ENCODE measurements at places on chromosomes 6 and 20. TPM values are rescaled to one million over a fixed set of nuclear protein-coding genes. Genes with fewer than 3 reads are reported as not detected.

ATP6V1G2 gene
- total RNA-seq: 0.93 TPM

TREM1 gene
- total RNA-seq: 0.56 TPM

RREB1 gene
- total RNA-seq: 64.4 TPM

- H3K27me3 ChIP-seq: no peaks in the 10 kb centered on the region
- DNase-seq: no peak
- H3K4me1 ChIP-seq: no peaks in the 10 kb centered on the region
- no peak overlapping the region for H3K27ac ChIP-seq
Measured at GRCh38 chr6:34817446-34817845, 25.6 kb downstream of the BLTP3A start.

DNA sequence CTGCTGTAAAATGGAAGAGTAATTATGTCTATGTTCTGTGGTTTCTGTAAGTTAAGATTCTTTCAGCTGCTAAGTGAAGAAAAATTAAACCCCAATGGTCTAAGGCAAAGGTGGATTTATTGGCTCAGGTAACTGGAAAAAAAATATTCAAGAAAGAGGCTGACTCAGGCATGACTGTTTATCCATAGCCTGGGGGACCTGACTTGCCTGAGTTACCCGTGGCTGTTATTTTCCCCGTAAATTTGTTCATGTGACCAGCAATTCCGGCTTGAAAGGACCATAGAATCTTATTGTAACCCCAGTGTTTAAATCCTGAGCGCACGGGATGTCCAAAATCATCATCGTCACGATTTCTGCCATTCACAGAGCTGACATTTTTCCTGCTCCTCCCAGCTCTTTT lies 32.3 kb upstream of the SULF2 start:
- H3K4me3 ChIP-seq: no peak overlapping the region
- no peaks in the 10 kb centered on the region for H3K27me3 ChIP-seq
- H3K36me3 ChIP-seq: no peaks in the 10 kb centered on the region
- H3K4me1 ChIP-seq: no peaks in the 10 kb centered on the region

DNA sequence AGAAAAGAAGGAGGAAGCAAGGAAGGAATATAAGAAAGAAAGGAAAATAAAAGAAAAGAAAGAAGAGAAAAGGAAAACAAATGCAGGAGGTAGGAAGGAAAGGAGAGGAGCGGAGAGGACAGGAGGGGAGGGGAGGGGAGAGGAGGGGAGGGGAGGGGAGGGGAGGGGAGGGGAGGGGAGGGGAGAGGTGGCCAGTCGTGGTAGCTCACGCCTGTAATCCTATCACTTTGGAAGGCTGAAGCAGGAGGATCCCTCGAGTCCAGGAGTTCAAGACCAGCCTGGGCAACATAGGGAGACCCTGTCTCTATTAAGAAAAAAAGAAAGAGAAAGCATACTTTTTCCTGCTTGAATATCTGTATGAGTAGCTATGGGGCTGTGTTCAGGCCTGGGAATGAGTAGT lies 46.4 kb upstream of the GCM1 start:
- DNase-seq: no peak
- H3K4me3 ChIP-seq: no peak overlapping the region
- H3K27ac ChIP-seq: no peak overlapping the region
- H3K27me3 ChIP-seq: no peaks in the 10 kb centered on the region

- H3K27ac ChIP-seq: no peak overlapping the region
- peaks cover 2% of the 10 kb centered on the region for H3K4me1 ChIP-seq
- H3K36me3 ChIP-seq: no peaks in the 10 kb centered on the region
- no peak overlapping the region for H3K4me3 ChIP-seq
- no peak for DNase-seq
Measured at GRCh38 chr6:12148841-12149240, 136.7 kb downstream of the HIVEP1 start.

GRCh38 chr20:48090784-48091183 lies 305.5 kb upstream of the SULF2 start:
- H3K27me3 ChIP-seq: no peaks in the 10 kb centered on the region
- no peak overlapping the region for H3K4me3 ChIP-seq
- H3K36me3 ChIP-seq: no peaks in the 10 kb centered on the region
- no peak for DNase-seq

GRCh38 chr6:117681162-117681741 lies 6.0 kb downstream of the NUS1 start:
- H3K27me3 ChIP-seq: no peaks in the 10 kb centered on the region
- H3K4me1 ChIP-seq: peaks cover 2% of the 10 kb centered on the region
- no peak overlapping the region for H3K4me3 ChIP-seq
- H3K36me3 ChIP-seq: no peaks in the 10 kb centered on the region
- DNase-seq: no peak

DNA sequence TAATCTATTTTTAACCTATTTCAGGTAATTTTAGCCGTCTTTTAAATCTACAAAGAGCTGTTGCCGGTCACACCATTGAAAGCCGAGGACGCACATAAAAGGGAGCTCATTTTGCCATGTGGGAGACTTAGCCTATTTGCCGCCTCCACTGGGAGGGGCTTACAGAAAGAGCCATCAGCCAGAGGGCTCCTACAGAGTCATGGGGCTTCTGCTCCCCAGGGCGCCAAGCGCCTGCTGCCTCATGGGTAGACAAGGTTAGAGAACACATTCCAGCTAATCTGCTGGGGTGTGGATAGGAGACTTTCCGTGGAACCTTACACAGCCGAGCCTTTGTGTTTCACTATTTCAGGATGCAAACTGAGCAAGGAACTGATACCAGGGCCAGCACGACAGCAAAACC lies 12.6 kb downstream of the PCMTD2 start:
- DNase-seq: no peak
- H3K4me1 ChIP-seq: peaks cover 5% of the 10 kb centered on the region
- H3K27ac ChIP-seq: no peak overlapping the region
- no peaks in the 10 kb centered on the region for H3K27me3 ChIP-seq
